ENCODE measurements at places on chromosomes 11 and 22.
A peak's percentile ranks its signal among the peaks of the same experiment; 100 is the strongest.

- no peak for DNase-seq
Measured at GRCh38 chr11:1217151-1217550, 5.7 kb upstream of the MUC5B start.

GRCh38 chr11:120207512-120207911 is 3.3 kb upstream of the OAF start:
- no peak for DNase-seq

DNA sequence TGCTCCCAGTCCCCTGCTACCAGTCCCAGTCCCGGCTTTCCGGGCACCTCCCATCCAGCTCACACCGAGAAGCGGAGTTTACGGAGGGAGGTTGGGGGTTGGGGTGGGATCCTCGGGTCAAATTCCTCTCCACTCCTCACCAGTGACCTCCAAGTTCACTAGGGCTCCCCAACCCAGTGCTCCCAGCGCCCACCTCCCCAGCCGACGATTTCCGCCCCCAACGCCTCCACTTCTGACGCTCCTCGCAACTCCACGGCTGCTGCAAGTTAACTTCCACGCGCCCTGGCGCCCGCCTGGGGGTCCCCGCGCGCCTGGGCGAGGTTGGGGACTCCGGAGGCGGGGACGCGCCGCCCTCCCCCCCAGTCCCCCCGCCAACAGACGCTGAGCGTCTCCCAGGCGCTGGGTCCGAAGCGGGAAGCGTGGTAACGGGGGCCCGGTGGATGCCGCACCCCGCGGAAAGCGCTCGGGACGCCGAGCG is 526 bp downstream of the TPST2 start:
- DNase-seq: no peak

GRCh38 chr11:17294033-17294432 is 17.5 kb downstream of the NUCB2 start:
- no peak for DNase-seq

DNA sequence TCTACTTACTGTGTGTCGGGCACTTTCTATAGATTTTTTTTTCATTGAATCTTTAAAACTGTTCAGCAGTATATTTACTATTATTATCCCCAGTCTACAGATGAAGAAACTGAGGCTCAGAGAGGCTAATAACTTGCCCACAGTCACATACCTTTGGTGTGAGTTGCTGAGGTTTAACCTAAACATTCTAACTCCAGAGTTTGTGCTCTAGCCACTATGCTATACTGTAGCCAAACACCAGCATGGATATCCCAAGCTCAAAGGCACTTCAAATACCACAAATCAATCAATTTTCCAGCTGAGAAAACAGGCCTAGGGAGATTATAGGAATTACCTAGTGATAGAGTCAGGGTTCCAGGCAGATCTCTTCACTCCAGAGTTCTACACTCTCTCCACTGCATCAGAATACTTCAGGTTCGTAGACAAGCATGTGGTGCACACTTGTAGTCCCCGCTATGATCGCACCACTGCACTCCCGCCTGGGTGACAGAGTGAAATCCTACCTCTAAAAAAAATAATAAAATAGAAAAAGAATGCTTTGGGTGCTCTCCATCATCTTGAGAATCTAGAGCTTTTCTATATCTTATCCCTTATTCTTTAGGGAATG is 20.4 kb upstream of the UPB1 start:
- DNase-seq: no peak

DNA sequence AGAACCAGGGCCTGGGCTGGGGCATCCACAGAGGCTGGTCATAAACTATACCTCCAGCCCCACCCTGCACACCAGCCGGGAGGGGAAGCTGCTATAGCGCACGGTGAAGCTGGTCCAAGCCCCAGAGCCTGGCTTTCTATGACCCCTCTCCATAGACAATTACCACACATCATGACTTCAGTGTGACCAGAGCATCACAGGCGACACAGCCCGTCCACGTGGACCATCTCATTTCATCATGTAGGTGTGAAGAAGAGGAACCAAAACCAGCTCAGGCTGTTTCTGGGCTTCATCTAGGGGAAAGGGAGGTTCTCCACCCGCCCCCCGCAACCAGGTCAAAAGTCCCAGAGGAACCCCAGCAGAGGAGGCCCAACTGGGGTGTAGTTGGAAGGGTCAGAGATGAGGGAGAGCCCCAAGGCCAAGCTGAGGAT is 3.0 kb downstream of the CXCR5 start:
- DNase-seq: no peak

GRCh38 chr11:29328961-29329441 is 687.8 kb downstream of the KCNA4 start:
- peak; percentile 3 for DNase-seq

DNA sequence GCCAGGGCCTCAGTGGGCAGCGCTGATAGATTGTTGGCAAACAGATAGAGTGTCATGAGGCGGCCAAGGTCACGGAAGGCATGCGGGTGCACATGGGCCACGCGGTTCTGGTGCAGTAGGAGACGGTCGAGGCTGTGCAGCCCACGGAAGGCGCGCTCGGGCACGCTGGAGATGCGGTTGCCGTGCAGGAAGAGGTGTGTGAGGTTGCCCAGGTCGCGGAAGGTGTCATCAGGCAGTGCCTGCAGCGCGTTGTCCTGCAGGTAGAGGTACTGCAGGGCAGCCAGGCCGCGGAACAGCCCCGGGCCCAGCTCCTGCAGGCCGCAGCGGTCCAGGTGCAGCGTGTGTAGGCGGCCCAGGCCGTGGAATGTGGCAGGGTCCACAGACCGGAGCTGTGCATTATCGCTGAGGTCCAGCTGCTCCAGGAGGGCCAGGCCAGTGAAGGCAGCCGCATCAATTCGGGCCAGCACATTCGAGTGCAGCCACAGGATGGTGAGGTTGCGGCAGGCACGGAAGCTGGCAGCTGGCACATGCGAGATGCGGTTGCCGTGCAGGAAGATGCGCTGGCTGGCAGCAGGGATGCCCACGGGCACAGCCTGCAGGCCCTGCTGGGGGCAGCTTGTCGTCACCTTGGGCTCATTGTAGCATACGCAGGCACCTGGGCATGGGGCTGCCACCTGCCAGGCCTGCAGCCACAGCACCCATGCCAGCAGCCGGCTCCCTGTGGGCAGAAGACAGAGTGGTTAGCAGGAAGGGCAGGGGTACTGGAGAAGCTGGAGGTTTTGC is 25.5 kb downstream of the RTN4R start:
- DNase-seq: no peak

GRCh38 chr22:28245579-28246224 is 326.6 kb upstream of the PITPNB start:
- DNase-seq: no peak

GRCh38 chr11:20980736-20981135 is 311.4 kb downstream of the NELL1 start:
- no peak for DNase-seq

- no peak for DNase-seq
Measured at GRCh38 chr11:83158357-83158786, 1.4 kb downstream of the PCF11 start.

GRCh38 chr11:119757378-119757777 is 28.4 kb upstream of the NECTIN1 start:
- DNase-seq: no peak

DNA sequence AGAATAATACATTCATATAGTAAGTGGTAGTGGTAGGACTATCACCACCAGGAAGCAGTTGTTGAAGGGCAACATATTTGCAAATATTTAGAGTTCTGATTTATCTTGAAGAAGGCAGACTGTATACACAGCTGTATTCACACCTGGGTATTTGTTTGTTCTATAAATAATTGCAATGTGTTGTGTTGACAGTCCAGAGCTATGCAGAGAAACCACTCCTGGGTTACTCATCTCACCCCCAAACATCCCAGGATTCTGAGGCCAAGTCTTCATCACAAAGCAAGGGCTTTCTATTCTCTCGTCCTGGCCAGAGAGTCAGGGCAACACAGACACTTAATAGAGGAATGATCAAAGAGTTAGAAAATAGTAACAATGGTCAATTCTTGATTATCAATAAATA is 102.1 kb upstream of the FAT3 start:
- no peak for DNase-seq

GRCh38 chr11:19679952-19680828 is 32.4 kb upstream of the NAV2 start:
- DNase-seq: peak; percentile 52

DNA sequence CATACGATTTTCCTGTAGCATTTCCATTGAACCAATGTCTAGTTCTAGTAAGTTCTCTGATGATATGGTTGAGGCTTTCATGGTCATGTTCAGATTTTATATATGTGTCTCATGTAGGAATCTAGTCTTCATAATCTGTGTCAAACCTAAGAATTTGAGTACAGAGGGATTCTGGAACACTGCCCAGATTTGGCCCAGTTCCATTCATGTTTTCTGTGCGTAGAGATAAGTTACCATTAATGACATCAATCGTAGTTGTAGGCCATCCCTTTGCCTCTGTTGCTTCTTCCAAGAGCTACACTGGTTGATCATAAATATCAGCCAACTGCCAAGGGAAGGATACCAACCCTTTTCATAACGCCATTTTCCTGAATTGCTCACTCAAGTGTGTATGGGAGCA is 23.3 kb downstream of the ST3GAL4 start:
- DNase-seq: no peak

DNA sequence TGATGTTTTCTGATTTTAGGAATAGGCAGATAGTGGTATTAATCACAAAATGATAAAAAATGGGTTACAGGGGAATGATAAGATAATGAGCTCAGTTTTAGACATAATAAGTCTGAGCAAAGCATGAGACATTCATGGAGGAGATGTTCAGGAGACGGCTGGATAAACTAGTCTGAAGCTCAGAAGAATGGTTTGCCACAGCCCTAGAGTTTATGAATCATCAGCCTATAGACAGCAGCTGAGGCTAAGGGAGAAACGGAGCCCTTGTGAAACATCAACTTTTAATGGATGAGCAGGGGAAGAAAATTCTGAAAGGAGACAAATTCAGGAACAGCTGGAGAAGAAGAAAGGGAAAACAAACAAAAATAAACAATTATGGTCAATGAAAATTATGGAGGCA is 87.2 kb downstream of the RELT start:
- DNase-seq: no peak

DNA sequence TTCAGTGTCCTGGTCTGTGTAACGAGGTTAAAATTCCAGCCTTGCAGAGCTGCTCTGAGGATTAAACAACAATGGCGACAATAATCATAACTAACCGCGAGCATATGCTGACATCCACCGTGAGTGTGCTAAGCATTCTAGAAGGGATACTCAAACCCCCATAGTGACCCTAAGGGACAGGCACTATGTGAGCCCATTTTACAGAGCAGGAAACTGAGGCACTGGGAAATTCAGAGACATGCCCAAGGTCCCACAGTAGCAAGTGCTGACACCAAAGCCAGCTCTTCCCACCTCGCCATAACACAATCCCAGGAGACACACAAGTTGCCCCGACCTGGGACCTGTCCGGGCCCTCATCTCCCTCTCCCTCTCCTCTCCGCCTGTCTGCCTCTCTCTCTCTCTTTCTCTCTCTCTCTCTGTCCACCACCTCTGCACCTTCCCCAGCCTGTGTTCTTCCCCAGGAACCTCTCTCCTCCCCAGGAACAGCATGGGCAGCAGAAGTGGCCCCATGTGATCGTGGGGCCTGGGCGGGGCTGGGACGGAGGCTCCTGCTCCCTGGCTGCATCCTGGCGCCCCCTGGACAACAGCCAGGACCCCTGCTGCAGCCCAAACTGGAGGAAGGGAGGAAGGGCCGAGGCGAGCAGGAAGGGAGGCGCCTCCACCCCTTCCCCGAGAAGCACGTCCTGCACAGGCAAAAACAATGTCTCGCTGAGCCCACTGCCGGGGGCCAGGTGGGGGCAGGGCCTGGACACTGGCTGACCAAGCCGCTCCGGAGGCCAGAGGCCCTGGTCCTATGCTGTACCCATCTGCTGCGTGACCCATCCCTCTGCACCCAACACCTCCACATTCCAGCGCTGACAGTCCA is 14.8 kb upstream of the MFNG start:
- no peak for DNase-seq

GRCh38 chr11:19352771-19353160 is 112.0 kb upstream of the E2F8 start:
- DNase-seq: no peak

- DNase-seq: no peak
Measured at GRCh38 chr11:124511745-124512144, 31.7 kb downstream of the OR8B12 start.

DNA sequence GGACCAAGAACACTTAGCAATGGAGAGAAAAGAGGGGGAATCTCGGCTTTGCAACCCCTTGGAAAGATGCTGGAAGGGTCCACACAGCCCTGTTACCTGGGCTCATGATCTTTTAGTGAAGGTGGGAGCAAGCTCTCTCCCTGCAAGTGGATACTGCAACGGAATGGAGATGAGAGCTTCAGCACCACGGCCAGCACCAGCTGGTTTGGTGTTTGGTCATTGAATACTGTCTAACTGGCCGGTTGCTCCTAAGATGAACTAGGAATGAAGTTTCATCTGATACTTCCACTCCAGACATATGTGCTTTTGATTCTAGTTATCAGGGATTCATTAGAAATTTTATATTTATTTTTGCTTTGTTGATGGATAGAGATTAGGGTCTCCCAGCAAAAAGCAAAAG is 16.3 kb downstream of the HTR3A start:
- DNase-seq: no peak

DNA sequence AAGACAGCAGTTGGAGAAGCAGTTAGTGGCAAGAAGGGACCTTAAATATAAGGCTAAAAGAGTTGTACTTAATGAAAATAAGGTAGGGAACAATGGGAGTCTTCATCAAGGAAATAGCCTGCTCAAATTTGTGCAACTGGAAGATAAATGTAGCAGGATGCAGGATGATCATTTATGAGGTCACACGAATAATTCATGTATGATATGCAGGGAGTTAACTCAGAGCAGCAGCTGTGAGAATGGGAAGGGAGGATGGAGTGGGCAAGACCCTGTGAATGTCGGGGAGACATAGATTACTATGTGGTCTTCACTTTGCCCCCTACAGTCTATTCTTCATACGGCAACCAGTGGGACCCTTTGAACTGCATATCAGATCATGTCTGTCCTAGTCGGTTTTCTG is 25.2 kb upstream of the BMAL1 start:
- no peak for DNase-seq

DNA sequence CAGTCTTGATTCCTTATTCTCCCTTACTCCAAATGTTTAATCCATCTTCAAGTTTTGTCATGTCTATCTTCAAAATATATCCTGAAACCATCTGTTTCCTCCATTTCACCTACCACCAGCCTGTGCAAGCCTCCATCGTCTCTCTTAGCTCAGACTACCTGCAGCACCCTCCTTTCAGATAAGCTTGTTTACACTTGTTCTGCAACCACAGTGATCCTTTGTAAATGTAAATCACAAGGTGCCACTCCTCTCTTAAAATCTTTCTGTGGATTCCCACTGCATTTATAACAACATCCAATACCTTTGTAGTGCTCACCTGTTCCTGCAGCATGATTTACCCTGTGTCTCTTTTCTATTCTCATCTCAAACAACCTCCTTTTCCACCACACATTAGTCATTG is 31.8 kb upstream of the GPR83 start:
- DNase-seq: no peak
